ENCODE measurements at places on chromosomes 16 and 17.

DNA sequence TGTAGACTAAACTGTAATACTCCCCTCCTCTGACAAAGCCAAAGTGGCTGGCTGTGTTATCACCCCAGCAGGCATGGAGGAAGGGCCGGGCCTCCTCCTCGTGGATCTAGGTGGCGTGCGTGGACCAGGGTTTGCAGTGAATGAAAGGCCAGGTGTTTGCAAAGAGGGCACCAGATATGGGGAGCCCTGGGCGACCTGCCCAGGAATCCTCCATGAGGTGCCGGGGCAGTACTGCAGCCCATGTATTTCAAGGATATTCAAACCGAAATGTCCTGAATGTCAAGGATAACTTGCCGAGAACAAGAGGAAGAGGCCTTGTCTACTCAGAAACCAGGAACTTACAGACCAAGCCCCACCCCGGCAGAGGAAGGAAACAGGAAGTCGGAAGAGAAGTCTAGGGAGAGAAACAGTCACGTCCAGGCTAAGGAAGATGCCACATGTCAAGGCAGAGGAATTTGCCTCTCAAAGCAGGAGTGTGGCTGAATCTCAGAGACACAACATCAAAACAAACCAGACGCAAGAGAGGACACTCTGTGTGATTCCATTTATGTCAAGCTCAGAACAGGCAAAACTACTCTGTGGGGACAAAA, 13.7 kb upstream of the OSGIN1 start:
- DNase-seq = no peak

DNA sequence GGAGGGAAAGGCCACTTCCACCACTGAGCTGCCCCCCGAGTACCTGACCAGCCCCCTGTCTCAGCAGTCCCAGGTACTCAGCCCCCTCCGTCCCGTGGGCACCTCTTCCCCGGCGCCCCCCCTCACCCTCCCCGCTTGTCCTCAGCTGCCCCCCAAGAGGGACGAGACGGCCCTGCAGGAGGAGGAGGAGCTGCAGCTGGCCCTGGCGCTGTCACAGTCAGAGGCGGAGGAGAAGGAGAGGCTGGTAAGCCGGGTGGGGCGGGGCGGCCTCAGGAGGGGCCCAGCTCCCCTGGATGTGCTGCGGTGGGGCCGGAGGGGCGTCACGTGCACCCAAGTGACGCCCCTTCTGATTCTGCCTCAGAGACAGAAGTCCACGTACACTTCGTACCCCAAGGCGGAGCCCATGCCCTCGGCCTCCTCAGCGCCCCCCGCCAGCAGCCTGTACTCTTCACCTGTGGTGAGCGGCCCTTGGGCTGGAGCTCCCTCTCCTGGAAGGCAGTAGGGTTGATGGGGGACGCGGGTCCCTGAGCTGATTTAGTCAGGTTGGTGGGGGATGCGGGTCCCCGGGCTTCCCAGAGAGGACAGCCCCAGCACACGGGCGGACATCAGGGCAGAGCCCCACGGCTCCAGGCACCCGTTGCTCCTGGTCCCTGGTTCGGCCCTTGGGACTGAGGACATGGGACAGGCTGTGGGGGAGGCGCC, 9.5 kb upstream of the MRPL12 start:
- DNase-seq = no peak

DNA sequence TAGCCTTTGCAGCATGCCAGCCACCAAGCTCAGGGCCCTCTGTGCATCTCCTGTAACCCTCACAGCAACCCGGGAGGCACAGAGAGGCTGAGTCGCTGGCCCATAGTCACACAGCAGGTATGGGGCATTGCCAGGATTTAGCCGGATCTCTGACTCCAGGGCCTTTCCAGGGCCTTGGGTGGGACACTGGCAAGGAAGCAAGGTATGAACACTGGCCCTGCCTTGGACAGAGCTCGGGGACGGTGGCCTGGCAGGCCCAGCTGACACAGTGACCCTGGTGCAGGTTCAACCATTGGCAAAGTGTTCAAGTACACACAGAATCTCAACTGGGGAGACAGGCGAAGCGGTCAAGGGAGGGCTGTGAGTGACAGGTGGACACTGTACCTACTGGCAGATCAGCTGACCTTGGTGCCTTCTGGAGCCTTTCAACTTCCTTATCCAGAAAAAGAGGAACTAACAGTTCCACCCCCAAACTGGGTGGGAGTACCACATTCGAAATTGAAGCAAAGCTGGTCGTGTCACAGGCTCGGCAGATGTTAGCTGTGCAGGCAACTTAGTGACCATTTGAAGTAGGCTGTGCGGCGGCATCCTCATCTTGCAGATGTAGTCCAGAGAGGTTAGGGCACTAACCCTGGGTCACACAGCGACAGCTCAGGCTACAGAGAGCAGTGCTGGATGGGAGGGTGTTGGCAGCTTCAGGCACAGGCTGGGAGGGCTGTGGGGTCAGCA, 287.4 kb downstream of the SEC14L1 start:
- DNase-seq = no peak

DNA sequence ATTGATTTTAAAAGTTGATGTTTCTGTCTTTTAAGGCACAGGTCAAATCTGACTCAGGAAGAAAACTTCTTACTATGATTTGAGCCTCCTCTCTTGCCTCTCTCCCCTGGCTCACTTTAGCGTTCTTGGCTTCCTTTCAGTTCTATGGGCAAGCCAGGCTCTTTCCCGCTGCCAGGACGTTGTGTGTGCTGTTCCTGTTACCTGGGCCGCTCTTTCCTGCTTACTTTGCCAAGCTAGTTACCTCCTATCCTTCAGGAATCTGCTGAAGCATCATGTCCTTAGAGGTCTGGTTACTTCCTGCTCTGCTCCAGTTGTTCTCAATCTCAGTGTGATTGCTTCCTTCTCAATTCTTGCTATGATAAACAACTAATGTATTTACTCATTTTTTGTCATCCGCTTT, 1108.5 kb upstream of the EEF2KMT start:
- DNase-seq = no peak

GRCh38 chr17:47945080-47945479, 3.7 kb downstream of the PNPO start:
- no peak for DNase-seq

DNA sequence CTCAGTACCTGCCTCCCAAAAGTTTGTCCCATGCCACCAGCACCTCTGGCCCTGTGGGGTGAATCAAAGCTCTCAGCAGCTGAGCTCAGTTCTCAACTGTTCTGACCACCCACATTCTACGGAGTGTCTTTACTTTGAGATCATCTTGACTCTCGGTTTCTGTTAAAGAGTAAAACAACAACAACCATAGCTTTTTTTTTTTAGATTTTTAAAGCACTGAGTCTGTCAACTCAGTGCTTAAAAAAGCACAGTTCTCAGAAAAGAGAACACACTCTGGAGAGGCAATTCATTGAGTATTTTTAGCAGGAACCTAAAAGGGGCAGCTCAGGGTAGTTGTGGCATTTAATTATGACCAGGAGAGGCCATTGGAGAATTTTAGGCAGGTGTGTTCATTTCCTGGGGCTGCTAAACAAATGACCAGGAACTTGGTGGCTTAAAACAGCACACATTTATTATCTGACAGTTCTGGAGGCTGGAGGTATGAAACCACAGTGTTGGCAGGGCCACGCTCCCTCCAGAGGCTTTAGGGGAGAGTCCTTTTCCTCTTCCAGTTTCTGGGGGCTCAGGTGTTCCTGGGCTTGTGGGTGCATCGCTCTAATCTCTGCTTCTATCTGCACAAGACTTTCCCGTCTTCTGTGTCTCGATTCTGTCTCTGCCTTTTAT, 6.7 kb upstream of the WFIKKN2 start:
- DNase-seq = no peak

- no peak for DNase-seq
Observed at GRCh38 chr16:79500866-79501265, 99.7 kb downstream of the MAF start.

GRCh38 chr16:4888428-4889135, 41.3 kb downstream of the UBN1 start:
- no peak for DNase-seq
